BJ (cell line): ENCODE measurements at places on chromosomes 7 and 10.

- DNase-seq, result peak; percentile 37
These were observed 59.0 kb upstream of the SORCS3 start for GRCh38 chr10:104581884-104582601.

- DNase-seq, result no peak
These were observed 3.2 kb downstream of the CDK6 start for GRCh38 chr7:92833024-92833765.

DNA sequence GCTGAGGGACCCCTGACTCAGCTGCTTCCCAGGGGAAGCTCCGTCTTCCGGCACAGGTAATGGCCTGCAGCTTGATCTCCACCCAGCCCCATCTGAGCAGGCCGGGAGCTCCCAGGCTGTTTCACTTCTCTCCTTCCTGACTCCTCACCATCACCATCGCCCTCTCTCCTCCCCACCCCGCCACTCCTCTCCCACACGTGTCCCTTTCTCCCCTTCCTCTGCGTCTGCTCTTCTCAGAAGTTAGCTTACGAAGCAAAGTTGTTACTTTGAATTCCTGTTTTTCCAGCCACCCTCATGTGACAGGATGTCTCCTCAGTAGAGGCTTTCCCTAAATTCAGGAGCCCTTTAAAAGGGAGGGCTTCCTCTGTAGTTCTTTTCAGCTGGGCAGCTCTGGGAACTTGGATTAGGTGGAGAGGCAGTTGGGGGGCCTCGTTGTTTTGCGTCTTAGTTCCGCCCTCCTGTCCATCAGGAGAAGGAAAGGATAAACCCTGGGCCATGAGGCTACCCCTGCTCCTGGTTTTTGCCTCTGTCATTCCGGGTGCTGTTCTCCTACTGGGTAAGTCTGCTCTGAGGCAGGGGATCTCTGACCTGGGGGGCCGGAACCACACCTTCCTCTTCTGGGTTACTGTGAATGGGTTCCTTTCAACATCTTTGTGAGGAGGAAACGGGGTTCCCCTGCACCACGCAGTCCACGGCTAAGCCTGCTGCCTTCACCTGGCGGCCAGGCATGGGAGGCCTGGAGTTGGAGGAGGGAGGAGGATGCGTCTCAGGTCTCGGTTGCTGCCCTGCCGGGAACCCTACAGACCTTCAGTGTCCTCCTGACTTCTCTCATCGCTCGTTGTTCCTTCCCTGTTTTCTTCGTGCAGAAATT, at the start of gene MRC1:
Gene MRC1 (plus strand): TSS at position 378 of the 871 bp plus-strand sequence. CDS start 118 bp downstream, at position 496.
- no peak for DNase-seq

GRCh38 chr7:35581605-35582210, 113.2 kb downstream of the HERPUD2 start:
- no peak for DNase-seq

DNA sequence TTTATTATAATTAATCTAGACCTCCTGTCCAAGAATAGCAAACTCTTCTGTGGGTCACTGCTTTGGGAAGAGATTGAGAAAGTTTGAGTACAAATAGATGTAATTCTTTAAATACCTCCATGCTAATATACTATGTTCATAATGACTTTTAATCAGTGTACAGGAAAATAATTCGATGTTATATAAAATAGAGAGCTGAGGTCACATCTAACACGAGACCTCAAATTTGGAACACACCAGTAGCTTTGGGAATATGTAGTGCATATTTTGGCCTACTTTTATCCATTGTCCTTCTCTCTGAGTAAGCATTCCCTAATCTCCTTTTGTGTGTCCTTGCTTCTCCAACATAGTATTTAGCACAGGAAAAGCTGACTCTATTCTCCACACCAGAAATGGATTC, 27.3 kb upstream of the CABCOCO1 start:
- no peak for DNase-seq

GRCh38 chr7:24457219-24457558, 116.1 kb upstream of the PALS2 start:
- DNase-seq, result no peak

GRCh38 chr7:74453322-74454011, at the start of gene GTF2IRD1:
Gene GTF2IRD1 (plus strand): TSS chr7:74453906. CDS start chr7:74508081, 54,175 bp downstream.
- DNase-seq, result no peak

DNA sequence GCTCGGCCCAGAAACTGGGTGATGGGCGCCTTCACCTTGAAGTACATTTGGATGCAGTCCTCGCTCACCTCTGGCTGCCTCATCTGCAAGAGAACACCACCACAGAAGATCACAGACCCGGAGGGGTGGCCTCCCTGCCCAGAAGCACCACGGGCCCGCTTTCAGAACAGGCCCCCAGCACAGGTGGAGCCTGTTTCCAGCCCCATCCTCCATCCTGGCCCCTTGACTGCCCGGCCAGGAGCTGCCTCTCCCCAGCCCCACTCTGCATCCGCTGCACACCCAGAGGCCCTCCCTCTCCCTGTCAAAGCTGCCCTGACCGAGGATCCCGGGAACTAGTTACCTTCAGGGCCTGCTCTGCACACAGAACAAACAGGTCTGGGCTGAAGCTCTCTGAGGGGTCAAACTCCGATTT, 724 bp downstream of the CFAP46 start:
- no peak for DNase-seq

DNA sequence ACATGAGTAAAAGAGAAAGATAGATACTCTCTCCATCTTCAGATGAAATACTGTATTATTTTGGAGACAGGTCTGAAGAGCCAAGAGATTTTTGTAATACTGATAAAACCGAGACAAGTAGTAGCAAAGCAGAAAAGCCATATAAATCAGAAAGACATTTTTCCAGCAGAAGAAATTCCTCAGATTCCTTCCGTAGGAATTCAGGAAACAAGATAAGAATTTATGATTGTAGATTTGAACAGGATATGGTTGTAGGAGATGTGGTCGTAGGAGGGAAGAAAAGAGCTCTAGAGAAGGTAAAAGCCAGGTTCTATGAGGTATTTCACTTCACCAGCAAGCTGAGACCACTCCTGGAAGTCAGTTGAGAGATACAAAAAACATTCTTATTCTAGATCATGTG, 17.6 kb upstream of the AASS start:
- DNase-seq, result no peak

DNA sequence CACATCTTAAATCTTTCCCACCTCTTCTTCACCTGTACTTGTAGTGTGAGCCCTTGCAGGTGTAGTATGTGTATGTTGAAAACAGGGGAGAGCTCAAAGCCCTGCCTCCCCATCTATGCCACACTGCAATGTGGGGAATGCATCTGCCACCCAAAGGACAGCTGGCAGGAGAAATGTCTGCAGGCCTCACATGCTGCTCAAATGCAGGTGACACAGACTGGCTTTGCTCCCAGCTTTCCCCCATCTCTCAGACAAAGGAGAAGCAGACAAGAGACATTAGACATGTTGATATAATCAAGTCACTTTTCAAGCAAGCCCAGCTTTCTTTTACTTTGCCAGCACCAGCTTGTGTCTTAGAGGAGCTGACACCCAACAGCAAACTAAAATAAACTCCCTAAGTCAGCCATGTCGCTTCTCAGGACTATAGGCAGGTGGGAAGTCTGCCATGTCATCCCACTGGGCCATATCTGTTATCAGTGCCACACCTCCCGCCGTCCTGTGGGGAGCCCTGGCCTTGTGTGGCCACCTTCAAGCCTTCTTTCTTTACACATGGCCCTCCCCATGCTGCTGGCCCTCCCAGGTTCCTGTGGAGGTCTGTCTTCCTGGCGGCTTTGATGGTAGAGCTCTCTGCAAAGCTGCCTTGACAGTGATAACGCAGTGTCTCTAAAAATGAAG, 102.1 kb downstream of the CXCL12 start:
- DNase-seq, result no peak

- no peak for DNase-seq
These were observed 161.5 kb downstream of the SEMA3D start for GRCh38 chr7:85025312-85025756.

DNA sequence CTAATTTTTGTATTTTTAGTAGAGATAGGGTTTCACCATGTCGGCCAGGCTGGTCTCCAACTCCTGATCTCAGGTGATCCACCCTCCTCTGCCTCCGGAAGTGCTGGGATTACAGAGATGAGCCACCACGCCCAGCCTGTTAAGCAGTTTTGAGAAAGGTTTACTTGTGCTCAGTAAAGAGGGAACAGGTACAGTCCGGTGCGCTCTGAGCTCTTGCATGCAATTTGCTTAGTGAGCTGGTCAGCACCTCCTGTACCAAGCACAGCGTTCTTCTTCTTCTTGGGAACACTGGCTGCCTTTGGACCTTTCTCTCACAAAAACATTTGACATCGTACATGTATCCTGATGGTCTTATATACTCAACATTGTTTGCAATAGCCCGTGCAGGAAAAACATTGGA, 118.3 kb downstream of the AKR1D1 start:
- DNase-seq, result no peak

GRCh38 chr10:100655760-100656421, 89.5 kb upstream of the PAX2 start:
- no peak for DNase-seq

DNA sequence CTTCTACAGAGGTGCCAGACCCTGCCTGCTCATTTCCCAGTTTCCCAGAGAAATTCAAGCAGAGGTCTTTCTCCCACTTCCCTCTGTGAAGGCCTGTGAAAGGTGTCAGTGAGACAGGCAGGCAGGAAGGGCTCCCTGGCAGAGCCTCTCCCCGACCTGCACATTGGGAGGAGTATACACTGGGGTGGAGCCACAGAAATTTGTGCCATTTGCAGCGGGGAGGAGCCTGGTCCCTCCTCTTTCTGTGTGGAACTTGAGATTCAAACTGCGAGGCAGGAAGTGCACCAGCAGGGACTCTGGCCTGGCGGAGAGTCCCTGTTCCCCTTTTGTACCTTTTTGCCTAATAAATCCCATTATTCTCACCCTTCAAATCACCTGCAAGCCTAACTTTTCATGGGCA, 54.6 kb upstream of the OPN4 start:
- no peak for DNase-seq

- no peak for DNase-seq
These were observed 7.8 kb downstream of the COG5 start for GRCh38 chr7:107555893-107556292.

- DNase-seq, result no peak
These were observed 85.5 kb downstream of the DNAJB6 start for GRCh38 chr7:157422279-157422678.

DNA sequence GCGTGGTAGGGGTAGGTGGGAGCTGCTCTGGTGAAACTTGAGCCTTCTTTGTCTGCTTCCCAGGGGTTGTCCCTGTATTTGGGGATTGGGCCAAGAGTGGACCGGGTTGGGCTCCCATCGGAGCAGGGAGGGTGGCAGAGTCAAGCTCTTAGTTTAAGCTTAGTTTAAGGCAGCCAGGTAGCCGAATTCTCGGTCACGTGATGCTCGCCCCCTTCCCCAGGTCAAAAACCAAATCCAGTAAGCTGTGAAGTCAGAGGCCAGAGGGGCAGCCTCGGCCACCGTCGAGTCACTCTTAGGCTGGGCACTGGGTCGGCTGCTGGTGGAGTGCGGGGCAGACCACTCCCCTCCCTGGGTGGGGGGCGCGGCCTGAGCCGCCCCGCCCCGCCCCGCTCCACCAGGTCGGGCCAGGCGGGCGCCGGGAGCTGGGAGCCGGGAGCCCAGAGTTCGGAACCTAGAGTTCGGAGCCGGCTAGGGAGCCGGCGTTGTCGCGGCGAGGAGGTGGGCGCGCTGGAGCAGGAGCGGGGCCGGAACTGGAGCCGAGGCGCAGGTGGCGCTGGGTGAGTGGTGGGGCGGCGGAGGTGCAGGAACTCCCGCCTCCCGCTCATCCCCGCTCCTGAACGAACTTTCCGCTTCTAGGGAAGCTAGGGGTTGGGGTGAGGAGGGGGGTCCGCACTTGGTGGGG, 2.8 kb upstream of the LZTS2 start:
- DNase-seq, result no peak

DNA sequence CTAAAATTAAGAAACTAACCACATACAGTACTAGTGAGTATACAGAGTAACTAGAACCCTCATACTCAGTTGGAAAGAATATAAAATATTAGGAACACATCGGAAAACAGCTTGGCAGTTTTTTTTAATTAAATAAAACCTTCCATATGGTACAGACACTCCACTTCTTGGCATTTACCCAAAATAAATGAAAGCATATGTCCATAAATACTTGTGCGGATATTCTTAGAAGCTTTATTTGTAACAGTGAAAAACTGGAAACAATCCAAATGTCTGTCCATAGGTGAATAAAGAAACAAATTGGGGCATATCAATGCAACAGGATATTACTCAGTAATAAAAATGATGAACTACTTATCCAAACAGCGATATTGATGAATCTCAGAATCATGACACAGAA, 410.0 kb downstream of the HTR7 start:
- no peak for DNase-seq

- no peak for DNase-seq
These were observed 460.0 kb upstream of the NRP1 start for GRCh38 chr10:33794460-33794859.

GRCh38 chr10:63064706-63065105, 68.4 kb upstream of the NRBF2 start:
- DNase-seq, result no peak

DNA sequence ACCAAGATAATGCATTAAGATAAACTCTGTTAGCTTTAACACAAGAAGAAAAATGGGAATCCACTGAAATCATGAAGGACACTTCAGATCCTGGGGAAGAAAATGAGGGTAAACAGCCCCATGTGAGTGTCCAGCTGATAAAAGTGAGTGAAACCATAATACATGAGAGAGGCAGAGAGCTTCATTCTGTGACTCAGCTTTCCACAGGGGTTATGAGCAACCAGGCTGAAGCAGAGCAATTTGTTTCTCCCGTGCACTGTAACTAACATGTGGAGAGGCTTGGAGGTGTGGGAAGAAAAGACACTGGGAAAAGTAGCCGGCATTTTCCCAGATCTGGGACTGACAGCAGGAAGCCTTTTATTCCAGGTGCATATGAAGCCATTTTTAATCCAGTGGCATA, 971.7 kb downstream of the ANKRD7 start:
- no peak for DNase-seq

- no peak for DNase-seq
These were observed 114.4 kb upstream of the CREB5 start for GRCh38 chr7:28297801-28298459.

- no peak for DNase-seq
These were observed 506.9 kb downstream of the RPS24 start for GRCh38 chr10:78540355-78541076.

DNA sequence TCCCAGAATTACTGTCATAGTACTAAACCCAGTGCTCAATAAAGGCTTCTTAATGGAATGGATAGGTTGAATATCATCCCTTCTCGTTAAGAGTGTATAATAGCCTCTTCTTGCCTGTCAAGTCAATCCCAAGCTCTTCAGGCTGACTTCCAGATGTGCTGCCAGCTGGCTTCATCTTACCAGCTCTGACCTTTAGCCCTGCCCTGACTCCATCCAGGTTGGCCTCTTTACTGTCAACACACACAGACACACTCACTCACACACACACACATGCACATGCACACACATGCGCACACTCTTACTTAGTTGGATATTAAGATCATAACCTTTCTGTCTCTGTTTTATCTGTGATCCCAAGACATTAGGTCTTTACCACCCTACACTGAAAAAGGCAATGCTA, 49.1 kb downstream of the ASB4 start:
- DNase-seq, result no peak

- no peak for DNase-seq
These were observed 93.4 kb upstream of the OIT3 start for GRCh38 chr10:72800000-72800740.

GRCh38 chr7:18241543-18242231, 214.0 kb upstream of the PRPS1L1 start:
- no peak for DNase-seq
